ENCODE measurements at places on chromosomes 5 and 9. TPM values are rescaled to one million over a fixed set of nuclear protein-coding genes. Genes with fewer than 3 reads are reported as not detected.

DNA sequence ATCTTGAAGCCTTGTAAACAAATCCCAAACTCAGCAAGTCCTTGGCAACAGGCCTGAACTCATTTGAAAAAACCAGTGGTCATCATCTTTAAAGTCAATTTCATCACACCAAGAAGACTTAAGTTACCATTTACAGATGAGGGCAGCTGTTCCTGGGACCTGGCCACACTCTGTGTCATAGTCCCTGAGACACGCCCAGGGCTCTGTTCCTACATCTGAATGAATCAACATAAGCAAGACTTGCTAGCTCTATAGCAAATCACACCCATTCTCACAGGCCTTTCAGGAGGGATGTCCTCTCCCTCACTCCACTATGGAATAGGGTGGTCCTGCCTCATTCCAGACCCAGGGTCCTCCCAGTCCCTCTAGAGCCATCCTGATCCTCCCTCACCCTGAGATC lies 142.8 kb downstream of the NSG2 start:
- no peak for DNase-seq

The ANKRD31 gene
- total RNA-seq = 0.21 TPM

The OMD gene
- not detected for total RNA-seq

DNA sequence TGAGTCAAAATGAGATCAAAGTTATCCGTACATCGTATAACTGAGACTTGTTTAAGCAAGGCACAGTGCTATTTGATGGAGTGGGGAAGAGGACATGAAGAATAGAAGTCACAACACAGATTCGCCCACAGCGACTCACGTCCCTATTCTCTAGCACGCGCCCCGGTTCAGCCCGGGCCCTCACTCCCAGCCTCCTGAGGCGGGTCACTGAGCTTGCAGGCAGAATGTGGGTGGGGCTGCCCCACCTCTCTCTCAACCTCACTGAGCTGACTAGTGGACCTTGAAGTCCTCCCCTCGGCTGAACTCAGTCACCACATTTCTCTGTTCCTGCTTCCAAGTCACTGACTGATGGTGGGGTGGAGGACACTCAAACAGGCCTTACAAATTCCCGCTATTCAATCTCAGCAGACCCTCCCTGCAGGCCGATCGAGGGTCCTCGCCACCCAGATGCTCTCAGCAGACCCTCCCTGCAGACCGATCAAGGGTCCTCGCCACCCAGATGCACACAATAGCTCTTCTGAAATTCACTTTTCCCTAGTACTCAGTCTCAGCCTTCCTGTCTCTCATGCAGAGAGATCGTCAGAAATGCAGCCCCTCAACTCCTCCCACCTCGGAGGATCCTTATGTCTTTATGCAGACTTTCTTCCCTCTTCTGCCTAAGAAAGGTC lies 12.9 kb downstream of the GLDC start:
- DNase-seq = peak; percentile 59

The FAM169A gene
- 18.8 TPM for total RNA-seq

DNA sequence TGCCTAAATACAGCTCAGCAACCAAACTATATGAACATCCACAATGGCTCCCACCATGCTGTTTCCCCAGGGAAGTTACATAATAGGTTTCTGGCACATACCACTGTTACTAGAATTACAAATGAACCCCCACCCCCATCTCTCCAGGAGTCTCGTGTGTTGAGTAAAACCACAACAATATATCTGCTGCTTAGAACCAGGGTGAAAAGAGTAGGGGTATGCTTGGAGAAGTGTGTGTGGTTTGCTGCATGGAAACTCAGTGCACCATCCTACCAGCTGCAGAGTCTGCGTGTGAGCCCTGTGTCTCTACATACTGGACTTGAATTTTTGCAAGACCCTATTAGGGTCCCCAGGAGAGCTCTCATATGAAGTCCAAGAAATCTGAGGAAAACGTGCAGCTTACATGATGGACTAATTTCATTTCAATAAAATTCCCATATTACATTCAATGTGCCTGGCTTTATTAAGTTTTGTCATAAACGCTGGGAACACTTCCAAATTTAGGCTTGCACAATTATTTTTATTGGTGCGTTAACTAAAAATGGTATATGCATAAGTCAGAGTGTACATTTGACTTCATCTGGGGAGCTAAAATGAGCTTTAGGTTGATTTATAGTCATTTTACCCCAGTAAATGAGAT lies 104.5 kb upstream of the NFIB start:
- DNase-seq = no peak

The MTMR12 gene
- total RNA-seq = 24.6 TPM

DNA sequence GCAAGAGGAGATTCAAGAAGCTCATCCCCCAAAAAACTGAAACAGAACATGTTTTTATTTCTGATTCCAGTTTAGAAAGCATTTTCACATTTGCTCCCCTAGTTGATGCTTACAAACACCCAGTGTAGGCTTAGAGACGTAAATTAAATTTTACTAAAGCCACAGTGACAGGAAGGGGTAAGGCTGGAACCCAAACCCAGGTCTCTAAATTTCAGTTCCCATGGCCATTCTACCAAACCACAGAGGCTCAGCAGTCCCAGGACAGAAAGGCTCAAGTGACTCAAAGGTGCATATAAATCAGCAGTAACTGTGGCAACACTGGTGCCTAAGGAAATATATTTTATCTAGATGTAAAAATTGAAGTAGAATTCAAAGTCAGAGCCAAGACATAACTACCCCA lies 128.7 kb downstream of the CEP120 start:
- no peak for DNase-seq

DNA sequence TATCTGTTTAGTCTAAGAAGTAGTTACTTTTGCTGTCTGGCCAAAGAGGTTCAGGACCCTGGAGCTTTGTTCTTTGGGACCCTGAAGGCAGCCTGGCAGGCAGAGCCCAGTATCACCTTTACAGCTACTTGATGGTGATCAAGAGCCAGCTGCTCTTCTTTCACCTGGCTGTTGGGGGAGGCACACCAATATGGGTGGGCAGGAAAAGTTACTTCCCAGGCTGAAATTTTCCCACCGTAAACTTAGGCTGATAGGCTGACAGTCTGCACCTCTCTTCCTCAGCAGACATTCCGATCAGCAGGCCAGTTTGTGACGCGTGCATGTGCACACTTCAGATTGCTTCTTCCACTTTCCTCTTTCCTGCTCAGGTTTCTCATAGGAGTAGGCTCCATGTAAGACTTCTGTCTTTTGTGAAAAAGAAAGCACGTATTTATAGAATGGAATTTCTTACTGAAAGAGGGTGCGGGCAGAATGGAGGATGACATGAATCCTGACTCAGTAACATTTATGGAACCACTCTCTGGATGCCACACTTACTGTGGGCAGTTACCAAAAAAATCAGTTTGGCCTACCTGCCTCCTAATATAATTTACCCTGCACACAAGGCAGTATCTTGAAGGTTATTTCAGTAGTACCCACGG lies 223.9 kb upstream of the DMRT1 start:
- no peak for DNase-seq

- no peak for DNase-seq
Observed at GRCh38 chr5:98454407-98454806, 319.1 kb upstream of the RGMB start.

The RGS14 gene
- 14.5 TPM for total RNA-seq

DNA sequence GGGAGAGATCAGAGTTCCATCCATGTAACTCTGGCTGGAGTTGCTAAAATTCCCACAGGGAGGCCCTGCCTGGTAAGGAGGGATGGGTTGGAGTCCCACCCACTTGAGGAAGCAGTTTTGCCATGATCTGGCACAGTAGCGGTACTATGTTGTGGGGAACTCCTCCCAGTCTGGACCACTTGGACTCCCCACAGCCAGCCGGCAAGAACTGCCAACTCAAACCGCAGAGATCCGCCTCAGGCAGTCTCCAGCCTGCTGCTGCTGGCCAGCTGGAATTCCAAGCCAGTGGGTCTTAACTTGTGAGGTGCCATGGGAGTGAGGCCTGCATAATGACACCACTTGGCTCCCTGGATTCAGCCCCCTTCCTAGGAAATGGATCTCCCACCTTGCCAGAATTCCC lies 151.9 kb downstream of the NDUFS4 start:
- no peak for DNase-seq

The TBCA gene
- total RNA-seq = 195 TPM

GRCh38 chr5:111572561-111572960 lies 60.2 kb upstream of the STARD4 start:
- no peak for DNase-seq

GRCh38 chr9:92608909-92609445 lies 61.0 kb downstream of the IPPK start:
- no peak for DNase-seq

The RASGEF1C gene
- 0.13 TPM for total RNA-seq

- peak; percentile 67 for DNase-seq
Observed at GRCh38 chr9:94783102-94783682, 56.7 kb downstream of the AOPEP start.

The ZNF879 gene
- total RNA-seq = 4.4 TPM

DNA sequence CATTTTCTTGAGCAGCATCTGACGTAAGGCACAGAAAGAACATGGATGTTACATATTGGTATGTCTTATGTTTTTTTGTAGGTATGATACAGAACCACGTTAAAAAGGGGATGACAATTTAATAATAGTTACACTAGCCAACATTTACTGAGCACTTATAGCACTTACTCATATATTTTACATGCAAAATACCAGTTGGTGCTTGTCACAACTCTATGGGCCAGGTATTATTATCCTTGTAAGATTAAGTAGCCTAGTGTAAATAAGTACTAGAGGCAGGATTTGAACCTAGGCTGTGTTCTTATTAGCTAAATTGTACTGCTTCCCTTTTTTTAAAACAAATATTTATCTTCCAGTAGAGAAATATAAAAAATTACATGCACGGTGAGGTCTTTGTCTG lies 83.5 kb downstream of the RANBP17 start:
- DNase-seq = no peak

The GABRB2 gene
- not detected for total RNA-seq

- no peak for DNase-seq
Observed at GRCh38 chr9:115002371-115003120, 72.2 kb upstream of the TNFSF8 start.

DNA sequence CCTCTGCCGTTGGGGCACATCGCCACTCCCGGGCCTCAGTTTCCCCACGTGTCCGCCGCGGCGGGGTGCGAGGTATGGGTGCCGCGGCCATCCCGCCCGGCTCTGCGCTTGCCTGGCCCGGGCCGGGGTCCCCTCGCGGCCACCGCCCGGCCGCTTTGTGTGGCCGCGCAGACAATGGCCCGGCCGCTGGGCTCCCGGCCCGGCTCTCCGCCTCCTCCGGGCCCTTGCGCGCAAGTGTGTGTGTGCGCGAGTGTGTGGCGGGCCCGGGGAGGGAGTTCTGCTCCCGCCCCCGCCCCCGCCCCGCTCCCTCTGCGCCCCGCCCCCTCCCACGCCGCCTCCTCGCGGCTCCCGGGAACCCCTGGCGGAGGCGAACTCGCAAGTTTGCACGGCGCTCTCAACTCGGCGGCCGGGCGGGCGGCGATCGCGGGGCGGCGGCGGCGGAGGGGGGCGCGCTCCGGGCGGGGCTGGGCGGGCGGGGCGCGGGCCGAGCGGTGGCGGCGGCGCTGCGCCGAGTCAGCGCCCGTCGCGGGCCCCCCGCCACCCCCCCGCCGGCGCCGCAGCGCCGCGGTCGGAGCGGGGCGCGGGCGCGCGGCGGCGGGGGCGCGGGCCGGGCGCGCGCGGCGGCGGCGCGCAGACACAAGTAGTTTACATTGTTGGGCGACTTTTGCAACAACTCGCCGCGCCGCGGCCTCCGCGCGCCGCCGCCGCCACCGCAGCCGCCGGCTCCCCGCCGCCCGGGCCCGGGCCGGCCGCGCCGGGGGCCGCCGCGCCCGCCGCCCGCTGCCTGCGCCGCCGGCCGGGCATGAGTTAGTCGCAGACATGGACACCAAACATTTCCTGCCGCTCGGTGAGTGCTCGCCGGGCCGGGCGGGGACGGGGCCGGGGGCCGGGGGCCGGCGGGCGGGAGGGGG lies at the start of gene RXRA:
Gene RXRA (plus strand): TSS at position 643 of the 911 bp plus-strand sequence. CDS start 177 bp downstream, at position 820.
- no peak for DNase-seq

- no peak for DNase-seq
Observed at GRCh38 chr9:38422555-38423260, 1.5 kb downstream of the IGFBPL1 start.

The FAXDC2 gene
- total RNA-seq = 0.62 TPM

The ENDOG gene
- 20.5 TPM for total RNA-seq

GRCh38 chr9:91062281-91062680 lies 260.7 kb downstream of the SYK start:
- no peak for DNase-seq

The PGM5 gene
- total RNA-seq = 0.79 TPM

GRCh38 chr9:129141066-129142041 lies 30.1 kb downstream of the PTPA start:
- peak; percentile 94 for DNase-seq

The DMRTA1 gene
- 1.1 TPM for total RNA-seq

The LCP2 gene
- 0.07 TPM for total RNA-seq

The PCDHGA8 gene
- 1.0 TPM for total RNA-seq

- DNase-seq = no peak
Observed at GRCh38 chr5:32083981-32084430, 90.1 kb downstream of the GOLPH3 start.

The KCNV2 gene
- total RNA-seq = not detected

DNA sequence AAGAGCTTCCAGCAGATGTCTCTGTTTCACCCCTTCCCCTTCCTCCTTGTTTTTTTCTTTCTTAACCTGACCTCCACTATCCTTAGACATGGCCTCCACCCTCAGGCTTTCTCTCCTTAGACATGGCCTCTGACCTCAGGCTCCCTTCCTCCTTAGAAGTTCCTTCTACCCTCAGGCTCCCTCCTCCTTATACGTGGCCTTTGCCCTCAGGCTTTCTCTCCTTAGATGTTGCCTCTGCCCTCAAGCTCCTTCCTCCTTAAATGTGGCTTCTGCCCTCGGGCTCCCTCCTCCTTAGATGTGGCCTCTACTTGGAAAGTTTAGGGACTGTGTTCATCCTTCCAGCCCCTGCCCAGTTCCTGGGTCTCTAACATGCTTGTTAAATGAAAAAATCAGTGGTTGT lies 180.4 kb upstream of the S1PR3 start:
- no peak for DNase-seq

- no peak for DNase-seq
Observed at GRCh38 chr5:82174919-82175219, 103.3 kb downstream of the RPS23 start.

The ADGRD2 gene
- not detected for total RNA-seq

DNA sequence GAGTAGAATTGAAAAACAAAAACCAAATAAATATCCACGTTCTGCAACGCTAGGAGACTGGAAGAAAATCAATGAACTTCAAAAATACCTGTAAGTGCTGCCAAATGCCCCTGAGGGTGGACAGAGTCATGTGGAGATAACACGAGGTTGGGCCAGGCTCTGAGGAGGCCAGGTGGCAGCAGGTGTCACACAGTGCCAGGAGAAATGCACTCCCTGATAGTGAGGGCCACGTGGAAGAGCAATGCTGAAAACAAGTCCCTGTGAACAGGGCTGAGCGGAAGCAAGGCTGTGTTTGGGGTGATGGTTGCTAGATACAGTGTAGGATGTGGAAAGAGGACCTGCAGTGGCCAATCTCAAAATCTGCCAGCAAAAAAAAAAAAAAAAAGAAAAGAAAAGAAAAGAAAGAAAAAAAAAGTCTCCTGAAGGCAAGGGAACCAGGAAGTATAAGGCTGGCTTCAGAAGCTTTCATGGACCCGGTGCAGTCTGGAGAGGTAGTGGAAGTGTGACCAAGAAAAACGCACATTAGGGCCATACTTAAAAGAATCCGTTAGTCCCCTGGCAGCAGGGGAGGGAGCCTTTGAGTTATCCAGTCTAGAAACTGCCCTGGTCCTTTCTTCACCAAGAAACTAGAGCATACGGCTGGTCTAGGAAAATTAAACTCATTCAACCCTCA lies 16.8 kb downstream of the C1QTNF3 start:
- DNase-seq = no peak

The AOPEP gene
- total RNA-seq = 28.2 TPM

All from kidney epithelial cell (primary cell).